ENCODE measurements at places on chromosomes 7 and 10. TPM values are rescaled to one million over a fixed set of nuclear protein-coding genes. Genes with fewer than 3 reads are reported as not detected.

DNA sequence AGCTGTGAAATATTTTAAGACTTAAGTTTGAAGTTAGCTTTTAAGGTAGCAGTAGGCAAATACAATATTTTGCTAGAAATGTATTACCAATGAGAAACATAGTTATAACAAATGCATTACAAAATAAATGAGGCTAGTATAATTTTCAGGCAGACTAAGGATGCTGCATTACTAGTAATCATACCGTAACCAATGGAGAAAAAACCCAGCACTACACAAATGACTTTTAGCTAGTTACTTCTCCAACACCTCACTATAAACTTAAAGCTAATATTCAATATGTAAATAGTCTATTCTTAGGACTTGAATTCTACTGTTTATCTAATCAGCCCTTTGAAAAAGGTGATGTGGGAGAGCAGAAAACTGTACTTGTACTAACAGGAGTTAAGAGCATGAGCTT lies 285.3 kb upstream of the KLF14 start:
- DNase-seq = no peak

- DNase-seq = no peak
These were observed 1.6 kb downstream of the PRKG1 start for GRCh38 chr10:51075873-51076229.

DNA sequence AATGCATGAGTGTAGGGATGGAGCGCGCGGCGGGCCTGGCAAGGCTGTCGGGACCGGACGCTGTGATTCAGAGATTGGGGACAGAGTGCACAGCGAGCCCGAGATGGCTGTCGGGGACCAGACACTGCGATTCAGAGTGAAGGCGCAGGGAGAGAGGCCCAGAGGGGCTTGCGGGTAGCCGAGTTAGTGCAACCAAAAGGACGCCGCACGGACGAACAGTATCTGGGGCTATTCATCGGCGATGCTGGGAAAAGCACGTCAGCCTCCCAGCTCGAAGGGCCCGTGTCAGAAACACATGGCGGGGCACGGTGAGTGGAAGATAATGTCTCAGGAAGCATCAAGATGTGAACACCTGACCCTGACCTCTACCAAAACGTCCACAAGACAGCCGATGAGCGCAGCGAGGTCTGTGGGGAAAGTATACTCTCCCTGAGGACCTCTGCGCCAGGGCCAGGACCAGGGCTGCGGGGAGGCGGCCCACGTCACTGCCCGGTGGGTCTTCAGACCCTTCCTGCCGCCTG lies 215.8 kb downstream of the ZMYND11 start:
- DNase-seq = no peak

Gene SLC25A40
- 19.8 TPM for total RNA-seq

DNA sequence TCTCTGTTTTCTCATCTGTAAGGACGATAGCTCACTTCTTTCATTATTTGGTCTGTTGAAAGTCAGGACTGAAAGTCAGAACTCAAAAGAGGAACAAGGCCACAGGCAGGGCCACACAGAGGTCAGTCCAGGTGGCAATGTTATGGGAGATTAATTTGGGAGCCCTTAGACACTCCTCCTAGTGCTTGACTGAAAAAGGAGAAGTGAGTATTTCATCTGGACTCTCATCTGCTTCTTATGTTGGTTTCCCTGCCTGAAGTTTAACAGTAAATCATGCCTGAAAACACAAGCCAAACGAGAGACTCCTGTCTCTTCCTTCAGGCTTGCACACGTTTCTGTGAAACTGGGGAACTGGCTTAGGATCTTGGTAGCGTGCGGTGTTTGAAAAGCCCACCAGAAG lies 248.5 kb downstream of the BUB3 start:
- no peak for DNase-seq

DNA sequence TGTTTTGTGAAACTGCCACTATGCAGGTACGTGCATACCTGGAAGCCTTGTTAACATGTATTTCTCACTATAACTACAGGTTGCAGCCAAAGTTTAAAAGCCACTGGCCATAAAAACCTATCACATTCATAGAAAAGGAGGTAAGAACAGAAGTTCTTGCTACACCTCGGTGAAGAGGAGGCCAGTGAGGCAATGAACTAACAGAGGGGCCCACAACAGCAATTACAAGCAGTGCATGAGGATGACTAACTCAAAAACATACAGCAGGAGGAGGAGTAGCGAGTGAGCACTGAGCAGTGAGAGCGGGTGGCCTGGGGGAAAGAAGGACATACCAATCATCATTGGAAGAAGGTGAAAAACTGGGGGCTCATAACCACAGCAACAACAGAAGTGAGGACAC lies 51.6 kb downstream of the NUDCD3 start:
- DNase-seq = no peak

GRCh38 chr7:96953676-96954513 lies 51.5 kb upstream of the DLX6 start:
- no peak for DNase-seq

GRCh38 chr10:104253106-104253505 lies 1.6 kb upstream of the GSTO1 start:
- DNase-seq = no peak

GRCh38 chr10:132438091-132439024 lies 41.4 kb downstream of the PWWP2B start:
- DNase-seq = no peak

GRCh38 chr7:1885465-1886226 lies 215.6 kb downstream of the ELFN1 start:
- DNase-seq = no peak

Gene PSMC2
- 130 TPM for total RNA-seq

Gene ANKRD1
- total RNA-seq = 4.9 TPM

GRCh38 chr7:92598310-92598981 lies 8.3 kb upstream of the FAM133B start:
- no peak for DNase-seq

- DNase-seq = no peak
These were observed 589 bp downstream of the ZNF488 start for GRCh38 chr10:47383261-47384147.

DNA sequence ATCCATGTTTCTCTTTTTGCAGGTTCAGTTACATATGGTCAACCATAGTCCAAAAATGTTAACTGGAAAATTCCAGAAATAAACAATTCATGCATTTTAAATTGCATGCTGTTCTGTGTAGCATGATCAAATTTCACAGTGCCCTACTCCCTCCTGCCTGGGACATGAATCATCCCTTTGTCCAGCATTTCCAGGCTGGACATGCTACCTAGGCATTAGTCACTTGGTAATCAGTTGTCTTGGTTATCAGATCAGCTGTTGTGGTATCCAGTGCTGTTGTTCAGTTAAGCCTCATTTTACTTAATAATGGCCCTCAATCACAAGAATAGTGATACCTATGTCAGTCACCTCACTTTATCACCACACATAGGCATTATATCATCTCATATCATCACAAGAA lies 7.3 kb upstream of the PNLIP start:
- no peak for DNase-seq

DNA sequence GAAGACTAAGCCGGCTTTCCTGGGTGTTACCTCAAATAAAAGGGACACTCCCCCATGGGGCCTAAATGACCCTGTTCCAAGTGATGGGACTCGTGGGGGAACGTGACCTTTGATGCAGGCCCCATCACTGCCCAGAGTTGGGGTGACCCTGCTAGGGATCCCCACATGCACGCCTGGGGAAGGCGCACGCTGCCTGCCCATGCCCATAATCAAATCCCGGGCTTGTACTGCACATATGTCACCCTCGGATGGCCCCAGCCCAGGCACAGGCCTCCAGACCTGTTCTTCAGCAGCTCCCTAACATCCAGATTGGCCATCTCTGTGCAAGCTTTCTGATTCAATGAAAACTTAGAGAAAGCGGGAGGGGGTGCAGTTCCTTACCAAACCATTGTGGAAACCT lies 14.7 kb downstream of the EBF3 start:
- no peak for DNase-seq

GRCh38 chr10:125014086-125014830 lies 72.3 kb downstream of the ZRANB1 start:
- no peak for DNase-seq

Gene OR6B1
- total RNA-seq = not detected

Gene PNLIPRP1
- not detected for total RNA-seq

Gene SEC61G
- total RNA-seq = 120 TPM

GRCh38 chr10:61465901-61466632 lies 12.9 kb upstream of the TMEM26 start:
- DNase-seq = no peak

Gene PLEKHS1
- total RNA-seq = 0.11 TPM

GRCh38 chr10:117363028-117363427 lies 12.2 kb downstream of the PDZD8 start:
- DNase-seq = no peak

GRCh38 chr7:20228654-20229053 lies 11.5 kb upstream of the MACC1 start:
- DNase-seq = no peak

DNA sequence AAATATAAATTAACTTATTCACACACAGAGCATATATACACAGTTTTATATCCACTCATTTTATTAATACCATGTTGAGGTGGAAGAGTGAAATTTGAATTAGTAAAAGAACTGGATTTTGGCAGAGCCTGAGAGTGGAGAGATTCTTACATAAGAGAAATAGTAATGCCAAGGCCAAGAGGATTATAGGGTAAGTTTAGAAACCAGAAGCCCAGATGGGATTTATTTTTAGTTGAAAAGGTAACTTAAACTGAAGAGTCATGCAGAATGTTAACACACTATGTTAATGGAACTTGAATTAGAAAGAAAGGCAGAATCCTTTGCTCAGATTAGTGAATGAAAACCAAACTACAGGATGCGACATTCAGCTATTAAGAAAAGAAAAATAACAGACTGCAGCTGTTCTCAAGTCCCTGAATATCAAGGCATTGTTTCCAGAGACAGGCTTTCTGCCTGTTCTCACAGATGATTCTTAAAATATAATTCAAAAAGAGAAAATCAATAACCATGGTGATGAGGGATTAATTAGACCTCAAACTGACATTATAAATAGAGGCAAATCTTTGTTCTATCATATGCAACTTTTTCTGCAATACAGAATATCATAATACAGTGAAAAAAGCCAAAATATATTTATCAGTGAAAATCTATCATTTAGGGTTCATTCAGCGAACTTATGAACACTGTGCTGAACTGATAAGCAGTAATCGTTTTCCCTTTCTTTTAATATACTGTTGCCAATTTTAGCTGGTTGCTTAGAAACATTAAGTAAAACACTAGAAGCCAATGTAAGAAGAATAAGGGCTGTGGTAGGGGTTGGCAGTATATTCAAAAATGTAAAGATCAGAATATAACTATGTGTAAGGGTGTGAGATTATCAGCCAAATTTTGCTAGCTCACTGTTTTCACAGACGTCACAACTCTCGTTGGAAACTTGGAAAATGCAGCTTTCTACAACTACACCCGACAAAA lies 34.4 kb downstream of the HECTD2 start:
- no peak for DNase-seq

GRCh38 chr7:32507414-32507813 lies 12.1 kb downstream of the AVL9 start:
- DNase-seq = no peak

- DNase-seq = no peak
These were observed 21.4 kb downstream of the C10orf120 start for GRCh38 chr10:122678266-122678665.

Gene OPN1SW
- total RNA-seq = not detected

Gene BAMBI
- 6.8 TPM for total RNA-seq

DNA sequence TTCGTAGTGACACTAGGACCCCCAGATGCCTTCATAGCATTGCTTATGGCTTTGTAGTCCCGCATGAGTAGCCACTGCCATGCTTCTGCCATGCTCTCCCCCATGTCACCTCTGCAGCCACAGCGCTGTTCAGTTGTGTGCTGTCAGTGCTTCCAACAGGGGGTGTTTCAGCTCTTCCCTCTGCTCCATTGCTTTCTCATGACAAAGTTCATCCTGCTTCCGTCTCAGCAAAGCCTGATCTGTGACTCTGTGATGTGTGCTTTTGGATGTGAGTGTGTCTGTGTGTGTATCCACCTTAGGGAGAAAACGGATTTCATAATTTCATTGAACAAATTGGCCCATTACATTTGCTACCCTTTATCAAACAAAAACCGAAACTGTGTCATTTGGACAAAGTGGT lies 134.9 kb upstream of the SAMD8 start:
- no peak for DNase-seq

Gene JAKMIP3
- 0.65 TPM for total RNA-seq

- no peak for DNase-seq
These were observed 6.9 kb upstream of the VDAC2 start for GRCh38 chr10:75203724-75204123.

Gene COL28A1
- 1.1 TPM for total RNA-seq

GRCh38 chr10:61175316-61175715 lies 231.3 kb upstream of the RHOBTB1 start:
- DNase-seq = no peak

DNA sequence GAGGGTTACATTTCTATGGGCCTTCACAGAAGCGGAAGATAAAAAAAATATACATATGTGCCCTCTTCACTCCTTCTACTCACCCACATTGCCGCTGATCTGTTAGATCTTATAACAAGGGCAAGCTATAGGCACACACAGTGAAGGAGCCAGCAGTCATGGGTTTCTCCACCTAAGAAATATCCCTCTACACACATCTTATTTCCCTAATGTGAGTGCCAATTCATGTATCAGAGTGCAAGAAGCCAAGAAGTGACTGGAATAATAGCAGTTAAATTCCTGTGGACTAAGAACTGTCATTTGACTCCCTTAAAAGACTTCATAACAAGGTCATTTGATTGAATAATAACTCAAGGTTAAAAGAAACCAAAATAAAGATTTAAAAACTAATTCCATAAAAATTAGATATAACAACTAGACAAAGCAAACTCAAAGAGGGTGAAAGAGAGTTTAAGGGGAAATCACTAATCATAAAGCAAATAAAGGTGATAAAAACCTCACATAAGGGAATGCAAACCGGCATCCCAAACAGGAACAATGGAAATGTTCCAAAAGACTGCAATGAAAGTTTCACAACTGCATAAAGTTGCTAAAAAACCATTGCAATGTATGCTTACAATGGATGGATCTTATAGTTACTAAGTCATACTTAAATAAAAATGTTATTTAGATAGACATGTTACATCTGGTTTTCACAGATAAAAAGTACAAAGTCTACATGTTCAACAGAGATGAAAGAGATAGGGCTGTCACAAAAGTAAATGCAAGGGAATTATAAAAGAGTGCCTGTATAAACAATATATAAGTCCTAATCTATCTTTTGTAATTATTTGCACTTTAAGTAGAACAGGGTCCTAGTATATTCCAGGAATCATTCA lies 42.8 kb downstream of the ARHGAP21 start:
- DNase-seq = no peak

GRCh38 chr7:763762-764161 lies 36.7 kb upstream of the PRKAR1B start:
- no peak for DNase-seq

DNA sequence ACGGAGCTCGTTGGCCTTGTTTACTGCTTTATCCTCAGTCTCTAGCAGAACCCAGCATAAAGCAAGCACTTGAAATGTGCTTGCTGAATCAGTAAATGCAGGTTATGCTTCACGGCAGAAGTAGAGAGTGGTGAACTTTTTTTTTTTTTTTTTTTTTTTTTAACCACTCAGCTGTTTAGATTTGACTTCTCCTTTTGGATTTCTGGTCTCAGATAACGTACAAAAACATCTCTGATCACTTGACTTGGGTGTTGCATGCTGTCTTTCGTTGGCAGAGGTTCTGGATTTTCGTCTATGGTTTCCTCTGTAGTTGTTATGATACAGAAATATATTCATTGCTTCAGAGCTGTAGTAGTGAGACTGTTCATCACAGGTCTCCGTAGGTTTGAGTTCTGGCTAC lies 242.5 kb upstream of the HABP2 start:
- DNase-seq = no peak
